ENCODE measurements at places on chromosomes 12 and 14. TPM values are rescaled to one million over a fixed set of nuclear protein-coding genes. Genes with fewer than 3 reads are reported as not detected.
A peak's percentile ranks its signal among the peaks of the same experiment; 100 is the strongest.

DNA sequence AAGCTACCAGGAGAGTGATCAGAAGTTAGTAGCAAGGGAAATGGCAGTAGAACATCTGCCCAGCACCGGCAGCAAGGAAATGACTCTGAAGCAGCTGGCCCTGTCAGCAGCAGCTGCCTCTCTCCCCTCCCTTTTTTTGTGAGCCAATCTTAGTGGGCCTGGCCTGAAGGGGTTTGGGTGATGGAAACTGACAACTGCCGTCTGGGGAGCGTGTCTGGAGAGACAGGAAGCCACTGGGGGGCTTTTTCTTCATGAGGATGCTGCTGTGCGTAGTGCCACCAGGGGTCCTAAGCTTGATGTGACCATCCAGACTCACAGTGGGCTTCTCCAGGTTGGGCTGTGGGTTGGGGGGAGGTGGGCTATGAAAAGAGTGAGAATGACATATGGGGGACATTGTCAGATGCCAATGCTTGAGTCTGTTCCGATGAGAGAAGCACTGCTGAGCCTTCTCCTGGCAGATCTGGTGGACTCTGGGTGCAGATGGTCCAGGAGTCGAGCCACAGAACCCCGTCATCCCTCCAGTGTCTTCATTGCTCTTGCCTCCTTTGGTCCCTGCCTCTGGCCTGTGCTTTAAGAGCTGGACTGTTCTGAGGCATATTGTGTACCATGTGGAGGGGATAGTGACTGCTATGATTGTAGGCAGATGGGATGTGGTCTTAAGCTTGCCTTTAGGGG is 87.6 kb upstream of the HIF1A start:
- H3K36me3 ChIP-seq: no peaks in the 10 kb centered on the region
- H3K27ac ChIP-seq: peak overlapping the region; percentile 81
- peaks cover 9% of the 10 kb centered on the region for H3K4me1 ChIP-seq
- no peaks in the 10 kb centered on the region for H3K27me3 ChIP-seq
- H3K4me3 ChIP-seq: no peak overlapping the region

DNA sequence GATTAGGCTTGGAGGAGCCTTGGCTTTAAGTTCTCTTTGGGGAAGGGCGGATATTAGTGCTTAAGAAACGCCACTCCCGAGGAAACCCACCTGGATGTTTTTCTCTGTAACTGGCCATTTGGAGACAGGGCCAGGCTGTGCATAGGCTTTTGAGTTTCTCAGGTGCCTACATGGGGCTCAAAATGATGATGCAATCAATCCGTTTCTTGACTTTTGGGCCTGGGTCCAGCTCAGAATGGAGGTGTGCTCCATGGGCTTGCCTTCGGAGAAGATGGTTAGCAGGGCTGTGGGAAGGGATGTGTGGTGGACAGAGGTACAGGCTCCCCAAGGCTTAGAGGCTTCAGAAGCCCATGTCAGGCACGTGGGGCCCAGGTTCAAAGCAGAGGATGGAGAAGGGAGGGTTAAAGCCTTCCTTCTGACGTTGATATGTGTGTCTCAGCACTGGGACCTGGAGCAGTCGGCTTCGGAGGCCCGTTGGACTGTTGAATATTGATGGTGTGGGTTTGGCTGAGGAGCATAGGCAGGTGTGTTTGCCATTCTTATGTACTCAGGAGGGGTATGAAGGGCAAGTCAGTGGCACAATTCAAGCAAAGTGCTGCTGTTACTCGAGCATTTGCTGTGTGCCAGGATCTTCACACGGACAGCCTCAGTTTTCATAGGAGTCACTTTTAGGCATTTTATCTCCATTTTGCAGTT is 82.8 kb downstream of the SLC25A47 start:
- no peaks in the 10 kb centered on the region for H3K27me3 ChIP-seq
- H3K36me3 ChIP-seq: no peaks in the 10 kb centered on the region
- peak overlapping the region; percentile 66 for H3K4me3 ChIP-seq
- peak overlapping the region; percentile 71 for H3K27ac ChIP-seq

The SNRPF gene
- total RNA-seq: 31.4 TPM

The RIC8B gene
- 14.6 TPM for total RNA-seq

DNA sequence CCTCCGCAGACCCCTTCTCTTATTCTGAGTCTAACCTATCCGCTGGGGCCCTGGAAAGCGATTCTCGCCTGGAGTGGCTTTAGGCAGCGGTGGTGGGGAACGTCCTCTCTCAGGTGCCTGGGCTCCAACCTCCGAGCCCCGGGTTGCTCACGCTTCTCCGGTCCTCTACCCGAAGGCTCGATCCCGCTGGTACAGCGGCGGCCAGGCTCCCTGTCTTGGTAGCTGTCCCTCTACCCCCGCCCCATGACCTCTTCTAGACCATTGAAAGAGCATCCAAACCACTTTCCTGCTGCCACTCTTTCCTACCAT is 505 bp upstream of the HEBP1 start:
- H3K4me3 ChIP-seq: peak overlapping the region; percentile 97
- no peaks in the 10 kb centered on the region for H3K36me3 ChIP-seq
- peaks cover 20% of the 10 kb centered on the region for H3K27me3 ChIP-seq
- H3K4me1 ChIP-seq: peaks cover 37% of the 10 kb centered on the region

DNA sequence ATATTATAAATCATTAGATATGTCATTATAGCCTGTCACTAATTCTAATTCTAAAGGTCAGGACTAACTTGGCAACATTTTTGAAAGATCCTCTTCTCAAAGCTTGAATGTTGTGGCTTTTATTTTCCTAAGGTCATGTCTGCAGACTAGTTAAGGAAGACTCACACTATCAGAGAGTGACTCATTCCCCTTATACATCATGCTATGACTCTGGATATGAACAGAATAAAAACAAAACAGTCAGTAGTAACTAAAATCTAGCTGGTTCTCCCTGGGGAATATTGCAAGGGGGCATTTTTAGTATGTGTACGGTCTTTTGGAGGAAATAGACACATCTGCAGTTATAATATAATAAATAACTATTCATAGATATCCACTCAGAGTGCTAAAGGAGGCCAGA is 170.6 kb downstream of the SLC2A13 start:
- no peaks in the 10 kb centered on the region for H3K4me1 ChIP-seq
- no peak overlapping the region for H3K4me3 ChIP-seq
- no peaks in the 10 kb centered on the region for H3K27me3 ChIP-seq
- DNase-seq: no peak

DNA sequence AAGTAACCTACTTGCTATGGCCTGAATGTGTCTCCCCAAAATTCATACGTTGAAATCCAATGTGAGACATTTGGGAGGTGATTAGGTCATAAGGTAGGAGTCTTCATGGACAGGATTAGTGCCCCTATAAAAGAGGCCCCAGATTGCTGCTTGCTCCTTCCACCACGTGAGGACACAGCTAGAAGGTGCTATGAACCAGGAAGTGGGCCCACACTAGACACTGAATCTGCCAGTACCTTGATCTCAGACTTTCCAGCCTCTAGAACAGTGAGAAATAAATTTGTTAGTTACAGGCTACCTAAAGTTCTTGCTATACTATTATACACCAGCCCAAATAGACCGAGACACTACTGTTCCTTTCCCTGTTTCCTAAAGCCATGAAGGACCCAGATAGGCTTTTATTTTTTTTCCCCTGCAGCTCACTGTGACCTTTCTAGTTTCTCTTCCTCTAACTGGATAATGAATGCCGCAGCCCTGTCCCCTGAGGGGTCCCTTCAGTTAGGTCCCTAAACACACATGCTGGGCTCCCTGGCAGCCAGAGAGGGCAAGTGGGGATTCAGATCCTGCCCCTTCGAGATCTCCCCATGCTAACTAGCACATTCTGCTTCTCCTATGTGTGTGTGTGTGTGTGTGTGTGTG is 19.3 kb downstream of the SLC25A3 start:
- DNase-seq: peak; percentile 36
- peaks cover 2% of the 10 kb centered on the region for H3K4me1 ChIP-seq
- no peaks in the 10 kb centered on the region for H3K36me3 ChIP-seq
- H3K27me3 ChIP-seq: no peaks in the 10 kb centered on the region
- peak overlapping the region; percentile 39 for H3K4me3 ChIP-seq

GRCh38 chr12:128789356-128789929 is 34.3 kb downstream of the SLC15A4 start:
- H3K27ac ChIP-seq: peak overlapping the region; percentile 58
- no peak overlapping the region for H3K4me3 ChIP-seq
- peaks cover 30% of the 10 kb centered on the region for H3K36me3 ChIP-seq
- no peaks in the 10 kb centered on the region for H3K27me3 ChIP-seq
- no peak for DNase-seq

DNA sequence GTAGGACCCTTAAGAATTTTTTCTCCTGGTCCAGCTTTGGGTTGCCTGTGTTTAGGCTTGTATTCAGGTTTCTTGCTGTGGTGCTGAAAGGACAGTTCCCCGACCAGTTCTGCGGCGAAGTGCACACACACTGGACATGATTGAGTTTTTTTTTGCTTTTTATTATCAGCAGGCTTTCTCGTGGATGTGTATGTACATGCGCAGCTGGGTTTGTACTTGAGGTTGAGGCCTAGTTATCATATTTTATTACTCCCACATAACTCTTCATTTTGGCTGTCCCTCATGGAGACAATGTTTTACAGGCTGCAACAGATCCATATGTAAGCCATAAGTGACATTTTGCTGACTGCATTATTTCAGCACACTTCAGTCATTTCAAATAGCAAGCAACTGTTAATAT is 2.5 kb downstream of the SCN8A start:
- no peak overlapping the region for H3K4me3 ChIP-seq
- no peak for DNase-seq
- H3K4me1 ChIP-seq: peaks cover 17% of the 10 kb centered on the region
- H3K27ac ChIP-seq: no peak overlapping the region

The VRTN gene
- total RNA-seq: not detected

GRCh38 chr12:16189849-16190248 is 87.6 kb downstream of the SLC15A5 start:
- DNase-seq: no peak
- no peaks in the 10 kb centered on the region for H3K36me3 ChIP-seq
- H3K27me3 ChIP-seq: no peaks in the 10 kb centered on the region
- no peaks in the 10 kb centered on the region for H3K4me1 ChIP-seq
- H3K4me3 ChIP-seq: no peak overlapping the region
- no peak overlapping the region for H3K27ac ChIP-seq

DNA sequence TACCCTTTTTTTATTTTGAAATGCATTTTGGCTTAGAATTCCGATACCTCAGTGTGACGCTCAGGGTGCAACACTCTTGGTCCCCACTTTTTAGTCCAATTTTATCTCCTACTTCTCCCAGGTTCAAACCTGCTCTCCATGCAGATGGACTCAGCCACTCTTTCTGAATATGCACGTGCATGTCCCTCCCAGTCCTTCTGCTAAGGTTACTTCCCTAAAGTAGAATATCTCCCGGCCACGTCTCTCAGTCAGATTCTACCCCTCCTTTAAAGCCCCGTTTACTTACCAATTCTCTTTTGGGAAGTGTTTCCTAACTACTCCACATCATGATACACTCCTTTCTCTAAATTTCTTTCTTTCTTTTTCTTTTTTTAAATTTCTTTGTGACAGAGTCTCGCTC is 15.5 kb upstream of the PARP11 start:
- peak overlapping the region; percentile 21 for H3K27ac ChIP-seq
- H3K27me3 ChIP-seq: peaks cover 3% of the 10 kb centered on the region
- no peak overlapping the region for H3K4me3 ChIP-seq
- DNase-seq: no peak

DNA sequence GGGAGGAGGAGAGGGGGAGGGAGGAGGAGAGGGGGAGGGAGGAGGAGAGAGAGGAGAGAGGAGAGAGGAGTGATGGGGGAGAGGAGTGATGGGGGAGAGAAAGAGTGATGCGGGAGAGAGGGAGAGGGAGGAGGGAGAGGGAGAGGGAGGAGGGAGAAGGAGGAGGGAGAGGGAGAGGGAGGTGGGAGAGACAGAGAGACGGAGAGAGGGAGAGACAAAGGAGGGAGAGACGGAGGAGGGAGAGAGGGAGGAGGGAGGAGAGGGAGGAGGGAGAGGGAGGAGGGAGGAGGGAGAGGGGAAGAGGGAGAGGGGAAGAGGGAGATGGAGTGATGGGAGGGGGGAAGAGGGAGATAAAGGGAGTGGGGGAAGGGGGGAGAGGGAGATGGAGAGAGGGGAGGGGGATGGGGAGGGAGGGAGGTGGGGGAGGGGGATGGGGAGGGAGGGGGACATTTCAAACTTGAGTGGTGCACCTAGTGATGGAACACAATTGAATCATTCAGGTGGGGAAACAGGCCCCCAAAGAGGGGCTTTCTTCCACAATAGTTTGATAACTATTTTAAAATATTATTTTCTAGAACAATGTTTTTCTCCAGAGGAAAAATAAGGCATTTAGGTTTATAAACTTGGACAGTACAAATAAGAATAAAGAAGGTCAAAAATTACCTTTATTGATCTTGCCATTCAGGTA is 46.8 kb upstream of the RBM19 start:
- no peak overlapping the region for H3K27ac ChIP-seq
- H3K27me3 ChIP-seq: peaks cover 24% of the 10 kb centered on the region
- DNase-seq: no peak
- no peaks in the 10 kb centered on the region for H3K36me3 ChIP-seq

- peaks cover 10% of the 10 kb centered on the region for H3K36me3 ChIP-seq
- peaks cover 62% of the 10 kb centered on the region for H3K27me3 ChIP-seq
- DNase-seq: no peak
- H3K4me1 ChIP-seq: peaks cover 49% of the 10 kb centered on the region
- no peak overlapping the region for H3K27ac ChIP-seq
- H3K4me3 ChIP-seq: peak overlapping the region; percentile 76
These were observed 586 bp downstream of the TTC6 start for GRCh38 chr14:37595809-37596621.

DNA sequence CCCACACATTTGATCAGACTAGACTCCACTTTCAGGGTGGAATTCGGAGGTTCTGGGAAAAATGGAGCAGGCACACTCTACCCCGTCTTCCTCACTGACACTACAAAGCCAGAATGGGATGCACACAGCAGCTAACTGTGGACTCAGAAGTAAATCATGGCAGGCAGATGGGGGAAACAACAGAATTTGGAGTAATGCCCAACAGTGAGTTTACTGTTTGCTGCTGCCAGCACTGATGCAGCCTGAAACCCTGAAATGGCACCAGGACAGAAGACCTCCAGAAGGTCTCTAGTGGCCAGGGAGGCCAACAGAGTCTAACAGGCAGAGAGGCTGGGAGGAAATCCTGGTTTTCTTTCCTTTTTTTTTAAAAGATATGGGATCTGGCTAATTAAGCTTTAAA is 24.6 kb downstream of the KCTD10 start:
- no peak overlapping the region for H3K27ac ChIP-seq
- DNase-seq: no peak
- H3K36me3 ChIP-seq: no peaks in the 10 kb centered on the region
- no peaks in the 10 kb centered on the region for H3K4me1 ChIP-seq
- no peaks in the 10 kb centered on the region for H3K27me3 ChIP-seq
